ENCODE measurements at places on chromosomes 1 and 21.

DNA sequence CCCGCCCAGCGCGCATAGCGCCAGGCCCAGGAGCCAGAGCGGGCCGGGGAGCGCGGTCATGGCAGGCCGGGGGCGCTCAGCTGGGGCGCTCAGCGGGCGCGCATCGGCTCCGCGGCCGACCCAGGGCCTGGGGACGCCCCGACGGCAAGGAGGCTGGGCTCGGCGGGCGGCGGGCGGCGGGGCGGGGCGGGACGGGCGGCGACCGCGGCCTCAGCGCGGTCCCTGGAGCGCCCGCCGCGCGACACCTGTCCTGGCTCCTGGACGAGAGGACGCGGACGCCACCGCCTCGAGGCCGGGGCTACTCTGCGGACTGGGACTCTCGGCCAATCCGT, 273 bp downstream of the BMP8B start:
- no peak for DNase-seq

DNA sequence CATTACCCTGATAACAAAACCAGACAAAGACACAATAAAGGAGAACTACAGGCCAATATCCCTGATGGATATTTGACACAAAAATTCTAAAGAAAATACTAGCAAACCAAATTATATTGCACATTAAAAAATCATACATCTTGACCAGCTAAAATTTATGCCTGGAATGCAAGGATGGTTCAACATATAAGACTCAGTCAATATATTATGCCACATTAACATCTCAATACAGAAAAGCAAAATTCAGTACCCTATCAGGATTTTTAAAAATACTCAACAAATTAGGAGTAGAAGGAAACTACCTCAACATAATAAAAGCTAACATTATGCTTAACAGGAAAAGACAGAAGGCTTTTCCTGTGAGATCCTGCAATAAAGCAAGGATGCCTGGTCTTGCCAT, 177.1 kb downstream of the MAGI3 start:
- DNase-seq, result no peak

GRCh38 chr1:7962014-7962335, 464 bp downstream of the PARK7 start:
- DNase-seq, result no peak

GRCh38 chr1:179038528-179039281, 13.0 kb downstream of the FAM20B start:
- DNase-seq, result no peak

DNA sequence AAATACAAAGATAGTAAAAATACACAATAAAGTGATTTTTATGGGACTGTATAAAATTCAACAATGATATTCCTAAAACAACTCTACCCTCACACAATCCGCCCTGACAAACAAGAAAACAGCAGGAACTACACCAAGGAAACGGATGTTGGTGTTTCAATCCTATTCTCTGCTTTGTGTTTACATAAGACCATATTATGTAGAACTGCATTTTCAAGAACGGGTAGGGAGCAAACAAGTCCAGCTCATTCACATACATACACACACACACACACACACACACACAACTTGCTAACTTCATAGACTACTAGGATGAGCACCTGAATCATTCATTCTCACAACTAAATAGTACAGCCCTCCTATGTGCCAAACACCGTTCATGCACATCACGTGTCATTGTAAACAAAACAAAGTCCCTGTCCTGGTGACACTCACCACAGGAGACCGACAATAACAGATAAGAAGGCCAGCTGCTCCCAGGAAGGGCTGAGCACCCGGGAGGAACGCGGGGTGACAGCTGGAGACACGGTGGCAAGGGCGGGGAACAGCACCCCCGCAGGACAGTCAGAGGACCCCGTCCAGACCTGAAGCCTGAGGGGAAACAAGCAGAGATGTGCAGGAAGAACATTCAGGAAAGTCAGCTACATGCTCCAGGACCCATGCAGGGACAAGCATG, 43.0 kb downstream of the NPHP4 start:
- DNase-seq, result no peak

- DNase-seq, result no peak
Observed at GRCh38 chr1:46816930-46817329, 18.1 kb downstream of the CYP4B1 start.

GRCh38 chr1:63960326-63960725, 186.5 kb downstream of the ROR1 start:
- no peak for DNase-seq

GRCh38 chr1:94552071-94552586, 10.6 kb upstream of the F3 start:
- no peak for DNase-seq

DNA sequence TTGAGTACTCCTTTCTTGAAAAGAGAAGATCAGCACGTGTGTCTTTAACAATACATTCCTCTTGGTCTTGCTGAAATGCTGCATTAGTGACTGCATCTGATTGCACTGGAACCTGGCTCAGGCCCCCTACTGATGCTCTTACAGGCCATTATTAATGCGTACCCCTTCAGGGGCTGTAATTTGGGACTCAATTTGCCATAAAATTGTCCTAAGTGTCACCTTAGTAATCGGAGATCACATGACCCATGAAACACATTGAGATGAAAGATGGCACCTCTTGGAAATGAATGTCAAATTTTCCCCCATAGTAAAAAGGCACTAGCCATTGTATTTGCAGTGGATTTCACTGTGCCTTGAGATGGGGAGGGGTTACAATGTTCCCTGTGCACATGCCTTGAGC, 563.3 kb downstream of the KIF26B start:
- no peak for DNase-seq

- DNase-seq, result no peak
Observed at GRCh38 chr1:102858695-102859094, 249.6 kb downstream of the COL11A1 start.

DNA sequence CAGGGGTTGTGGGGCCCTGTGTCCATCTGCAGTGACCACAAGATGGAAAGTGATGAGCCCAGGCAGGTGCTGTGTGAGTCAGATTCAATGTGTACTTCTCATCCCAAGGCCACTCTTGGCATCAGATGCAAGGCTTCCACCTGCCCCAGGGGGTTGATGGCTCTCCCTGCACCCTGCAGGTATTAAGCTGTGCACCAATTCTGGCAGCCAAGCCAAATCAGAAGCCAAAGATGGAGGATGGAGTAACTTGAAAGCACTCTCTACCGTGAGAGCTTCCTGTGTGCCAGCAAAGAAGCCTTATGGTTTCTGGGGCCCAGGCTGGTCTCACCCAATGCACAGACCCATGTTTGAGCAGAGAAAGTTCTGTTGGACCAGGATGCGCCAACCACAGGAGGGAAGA, 44.3 kb upstream of the TENT5C start:
- DNase-seq, result no peak

DNA sequence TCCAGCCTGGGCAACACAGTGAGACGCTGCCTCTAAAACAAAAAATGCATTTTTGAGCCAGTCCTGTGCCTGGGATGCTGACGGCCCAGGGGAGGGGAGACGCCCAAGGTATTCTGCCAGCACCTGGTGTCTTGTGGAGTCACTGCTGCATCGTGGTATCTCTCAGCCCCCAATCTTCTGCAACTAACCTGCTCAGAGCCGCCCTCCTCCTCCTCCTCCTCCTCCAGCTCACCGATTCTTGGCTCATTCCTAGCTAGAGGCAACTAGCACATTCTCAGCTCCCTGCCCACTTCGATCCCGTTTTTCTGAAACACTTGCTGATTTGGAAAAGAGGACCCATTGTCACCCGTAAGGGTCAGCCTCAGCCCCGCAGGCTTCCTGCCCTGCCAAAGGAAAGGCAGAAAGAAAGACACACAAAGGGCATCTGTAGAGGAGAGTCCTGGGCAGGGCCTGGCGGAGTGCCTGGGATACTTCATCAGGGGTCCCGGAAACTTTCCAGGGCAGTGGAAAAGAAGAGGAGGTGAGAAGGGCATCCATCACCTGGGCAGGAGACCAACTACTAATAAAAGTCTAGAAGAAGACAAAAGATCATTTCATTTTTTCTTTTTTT, 20.7 kb downstream of the GPR157 start:
- DNase-seq, result no peak

- no peak for DNase-seq
Observed at GRCh38 chr1:20402585-20403422, 83.2 kb downstream of the CAMK2N1 start.

DNA sequence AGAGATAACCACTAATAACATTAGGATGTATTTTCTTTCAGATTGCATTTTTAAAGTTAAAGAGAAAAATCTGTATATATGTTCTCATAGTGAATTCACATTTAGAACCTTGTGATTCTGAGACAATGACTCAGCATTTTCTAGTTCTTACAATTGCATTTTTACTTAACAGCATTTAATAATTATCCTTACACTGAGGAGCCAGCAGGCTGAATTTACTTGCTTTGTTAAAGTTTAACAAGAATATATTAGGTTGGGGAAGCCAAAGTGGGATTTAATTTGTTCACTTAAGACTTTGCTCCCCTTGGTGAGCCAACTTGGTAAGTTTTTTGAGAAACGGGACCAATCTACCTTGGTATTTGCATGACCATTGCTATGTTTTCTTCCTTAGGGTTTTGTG, 4.5 kb downstream of the PATJ start:
- DNase-seq, result peak; percentile 3

Measured in AG09319 (cell line).